Small intestine (tissue), 16 donors: ENCODE measurements at places on chromosomes 6 and 20.

GRCh38 chr6:170159022-170159965 lies 131.6 kb downstream of the DLL1 start:
- DNase-seq = no peak

DNA sequence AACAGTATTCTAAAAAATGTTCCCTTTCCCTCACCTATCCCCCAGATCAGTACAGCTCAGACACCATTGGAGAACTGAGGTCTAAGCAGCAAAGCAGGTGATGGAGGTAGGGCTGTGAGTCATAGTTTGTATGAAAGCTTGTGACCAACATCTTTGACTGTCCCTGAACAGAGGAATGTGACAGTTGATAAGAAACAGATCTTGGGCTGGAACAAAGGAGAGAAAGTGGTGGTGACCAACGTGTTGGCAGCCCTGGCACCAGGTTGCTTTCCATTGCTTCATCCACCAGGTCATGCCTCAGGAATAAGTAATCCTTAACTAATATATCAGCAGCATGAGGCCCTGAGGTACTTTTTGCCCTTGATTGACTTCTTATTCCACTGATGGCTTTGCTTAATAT lies 19.9 kb upstream of the CRIP3 start:
- DNase-seq = peak; percentile 51

- DNase-seq = peak; percentile 45
Measured at GRCh38 chr20:37202267-37202943, 23.1 kb upstream of the MROH8 start.

DNA sequence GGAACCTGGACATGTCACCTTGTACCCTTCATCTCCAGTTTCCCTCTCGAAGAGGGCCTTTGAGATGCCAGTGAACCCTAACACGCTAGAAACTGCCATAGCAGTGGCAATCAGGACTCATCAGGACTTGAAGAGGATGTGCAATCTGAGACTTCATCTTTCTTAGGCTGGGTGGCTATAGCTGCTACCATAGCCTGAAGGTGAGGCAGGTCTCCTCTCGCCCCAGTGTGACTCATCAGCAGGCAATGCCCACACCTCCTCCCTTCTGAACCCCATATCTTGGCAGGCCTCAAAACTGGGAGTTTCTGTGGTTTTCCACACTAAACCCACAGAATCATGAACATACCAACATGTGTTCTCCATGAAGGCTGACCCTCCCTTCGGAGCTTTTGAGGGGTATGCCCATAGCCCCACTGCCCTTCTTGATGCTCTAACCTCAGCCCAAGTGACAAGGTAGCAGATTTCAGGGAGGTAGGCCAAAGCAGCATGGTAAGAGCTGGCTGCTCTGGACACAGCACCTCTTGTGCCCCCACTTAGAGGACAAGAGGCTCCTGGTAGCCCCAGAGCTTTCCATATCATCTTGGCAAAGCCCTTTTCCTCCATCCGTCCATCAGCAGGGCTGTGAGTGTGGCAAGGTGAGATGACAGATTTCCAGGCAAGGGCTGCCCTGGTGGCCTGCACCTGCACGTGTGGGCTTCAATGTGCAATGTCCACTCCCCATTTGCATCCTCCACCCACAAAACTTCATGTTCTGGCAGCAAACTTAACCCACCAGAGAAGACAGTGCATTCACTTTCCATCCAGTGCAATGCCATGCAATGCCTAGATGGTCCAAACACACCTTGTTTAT lies 2.6 kb downstream of the BLCAP start:
- no peak for DNase-seq

DNA sequence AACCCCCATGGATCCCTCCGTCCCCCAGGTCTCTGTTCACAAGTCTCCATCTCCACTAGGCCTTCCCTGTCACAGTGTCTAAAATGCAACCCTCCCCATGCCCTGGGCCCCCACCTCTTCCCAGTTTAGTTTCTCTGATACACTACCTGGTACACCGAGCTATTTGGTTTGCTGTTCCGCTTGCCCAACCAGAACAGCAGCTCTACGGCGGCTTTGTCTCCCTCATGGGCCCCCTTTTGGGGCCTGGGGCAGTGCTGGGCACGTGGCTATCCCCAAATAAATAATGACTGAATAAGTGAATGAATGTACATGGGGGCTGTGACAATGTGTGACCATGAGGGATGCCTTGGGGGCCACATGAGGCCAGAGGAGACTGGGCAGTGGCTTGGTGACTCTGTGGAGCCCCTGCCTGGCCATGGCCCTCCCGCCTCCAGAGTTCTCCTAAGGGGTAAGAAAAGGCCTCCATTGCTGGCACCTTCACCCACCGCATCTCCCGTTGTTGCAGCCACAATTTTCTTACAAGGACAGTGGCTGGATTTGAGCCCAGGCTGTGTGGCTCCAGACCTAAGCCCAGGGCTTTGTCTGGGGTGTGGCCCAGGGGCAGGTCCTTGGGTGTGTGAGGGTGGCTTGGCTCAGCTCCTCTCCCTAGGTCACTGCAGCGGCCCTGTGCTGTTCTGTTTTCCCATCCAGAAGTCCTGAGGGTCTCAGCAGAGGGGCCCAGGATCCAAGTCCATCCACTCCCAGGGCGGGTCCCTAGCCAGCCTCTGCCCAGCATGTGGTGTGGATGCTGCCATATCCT lies 408.5 kb upstream of the SULF2 start:
- DNase-seq = no peak

GRCh38 chr6:54366667-54367327 lies 58.6 kb downstream of the TINAG start:
- DNase-seq = no peak

DNA sequence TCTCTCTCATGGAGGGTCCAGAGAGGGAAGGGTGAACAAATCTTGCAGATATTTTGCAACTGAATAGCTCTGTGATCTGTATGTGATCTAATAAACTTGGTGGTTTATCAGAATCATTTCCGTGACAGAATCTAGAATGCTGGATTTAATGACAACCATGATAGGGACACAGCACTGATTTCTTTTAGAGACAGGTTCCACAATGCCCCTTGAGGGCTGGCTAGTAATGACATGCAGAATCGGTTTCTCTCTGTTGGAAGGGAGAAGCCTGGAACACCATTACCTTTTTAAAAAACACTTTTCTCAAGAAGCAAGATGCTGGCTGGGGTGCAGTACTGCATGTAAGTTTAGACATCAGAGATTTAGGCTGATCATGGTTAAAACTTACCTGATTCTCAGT lies 313.4 kb downstream of the CDH26 start:
- no peak for DNase-seq

- no peak for DNase-seq
Measured at GRCh38 chr20:60704147-60704546, 547.9 kb upstream of the CDH4 start.

DNA sequence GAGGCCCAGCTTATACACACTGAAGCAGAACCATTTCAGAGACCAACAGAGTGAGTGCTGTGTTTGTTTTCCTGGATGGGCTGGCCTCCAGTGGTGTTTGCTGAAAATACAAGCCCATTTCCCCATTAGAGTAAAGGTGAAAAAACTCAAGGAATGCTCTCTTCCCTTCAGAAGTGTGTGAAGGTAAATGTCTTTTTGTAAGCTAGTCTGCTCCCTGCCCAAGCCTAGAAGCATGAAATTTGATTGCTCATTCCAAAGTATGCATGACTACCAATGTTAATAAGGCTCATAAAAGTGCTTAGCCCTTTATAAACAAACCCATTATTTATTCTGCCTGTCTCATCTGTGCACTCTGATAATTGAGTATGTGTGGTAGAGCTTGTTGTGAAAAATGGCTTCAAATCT lies 59.1 kb downstream of the ADGRF1 start:
- peak; percentile 45 for DNase-seq

DNA sequence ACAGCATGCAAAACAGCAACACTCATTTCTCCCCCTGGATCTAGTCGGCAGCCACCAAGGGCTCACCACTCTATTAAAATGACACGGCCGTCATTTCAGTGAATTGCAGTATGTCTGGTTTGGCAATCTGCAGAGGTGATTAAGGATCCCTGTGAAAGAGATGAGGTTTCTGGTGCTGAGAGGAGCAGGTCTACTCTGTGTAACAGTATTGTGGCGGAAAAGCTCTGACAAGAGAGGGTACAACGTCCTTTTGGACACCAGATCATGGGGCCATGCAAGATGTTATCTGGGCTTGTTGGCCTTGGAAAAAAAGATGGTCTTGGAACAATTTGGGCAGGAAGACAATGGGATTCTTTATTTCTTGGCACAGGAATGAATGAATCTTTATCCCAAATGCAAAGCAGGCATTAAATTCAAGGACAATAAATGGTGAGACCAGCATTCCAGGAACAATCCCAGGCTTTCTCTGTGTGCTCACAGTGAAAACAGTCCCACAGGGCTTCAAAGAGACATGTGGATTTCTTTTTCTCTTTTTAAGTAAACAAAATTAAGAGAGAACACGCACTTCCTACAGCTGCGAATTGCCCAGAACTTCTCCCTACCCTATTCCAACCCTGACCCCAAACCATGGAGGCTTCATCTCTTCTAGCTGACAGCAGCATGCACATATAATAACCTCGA lies 33.7 kb upstream of the ADGRF1 start:
- DNase-seq = no peak

DNA sequence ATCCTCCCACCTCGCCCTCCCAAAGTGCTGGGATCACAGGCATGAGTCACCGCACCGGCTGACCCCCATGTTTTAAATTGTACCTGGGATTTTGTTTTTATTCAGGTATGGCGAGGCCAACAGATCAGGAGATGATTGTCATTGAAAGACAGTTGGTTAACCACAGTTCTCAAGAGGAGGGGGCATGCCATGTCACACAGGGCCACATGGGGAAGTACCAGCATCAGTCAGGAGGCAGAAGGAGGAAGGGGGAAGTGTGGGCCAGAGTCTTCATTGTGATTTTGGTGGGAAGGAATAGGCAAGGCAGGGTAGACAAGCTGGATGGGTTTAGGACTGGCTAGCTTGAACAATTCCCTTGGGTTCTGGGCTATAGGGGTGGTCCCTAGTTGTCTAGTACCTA lies 9.9 kb upstream of the MMP9 start:
- DNase-seq = no peak

- DNase-seq = no peak
Measured at GRCh38 chr6:134657751-134658527, 292.0 kb downstream of the ALDH8A1 start.

DNA sequence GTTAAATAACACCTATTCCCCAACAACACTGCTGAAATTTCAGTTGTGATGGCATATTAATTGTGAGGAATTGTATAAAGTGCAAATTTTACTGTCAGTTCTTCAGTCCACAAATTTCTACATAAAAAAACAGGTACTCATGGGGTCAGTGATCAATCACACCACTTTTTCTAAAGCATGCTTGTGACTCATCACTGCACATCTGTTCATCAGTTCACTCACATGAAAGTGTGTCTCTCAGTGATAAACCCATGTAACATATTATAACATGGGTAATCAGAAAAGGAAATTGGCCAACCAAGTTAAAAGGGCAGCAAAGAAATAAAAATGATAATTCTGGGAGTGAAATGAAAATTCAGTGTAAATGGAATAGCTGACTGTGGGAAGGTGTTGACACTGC lies 234.7 kb upstream of the FKBP1C start:
- no peak for DNase-seq

- DNase-seq = peak; percentile 79
Measured at GRCh38 chr6:131199568-131200272, 64.5 kb downstream of the AKAP7 start.

- DNase-seq = no peak
Measured at GRCh38 chr6:18047406-18047805, 60.0 kb upstream of the KIF13A start.

DNA sequence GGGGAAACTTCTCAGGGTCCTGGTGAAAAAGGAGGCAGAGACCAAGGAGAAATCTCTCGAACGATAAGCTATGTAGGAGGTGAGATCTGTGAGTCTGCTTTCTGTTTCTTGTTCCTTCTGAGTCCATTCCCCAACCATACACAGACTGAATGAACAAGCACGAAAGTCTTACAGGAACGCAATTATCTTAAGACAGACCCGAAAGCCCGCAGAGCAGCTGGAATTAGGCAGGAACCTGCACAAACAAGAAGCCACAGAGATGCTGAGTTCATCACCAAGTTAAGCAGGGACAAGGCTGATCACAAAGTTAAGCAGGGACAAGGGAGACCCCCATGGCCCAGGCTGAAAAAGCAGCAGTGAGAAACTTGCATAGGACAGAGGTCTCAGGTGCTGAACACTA lies 21.4 kb upstream of the NELFCD start:
- no peak for DNase-seq

GRCh38 chr6:28606424-28607391 lies 81.0 kb downstream of the GPX5 start:
- DNase-seq = no peak

DNA sequence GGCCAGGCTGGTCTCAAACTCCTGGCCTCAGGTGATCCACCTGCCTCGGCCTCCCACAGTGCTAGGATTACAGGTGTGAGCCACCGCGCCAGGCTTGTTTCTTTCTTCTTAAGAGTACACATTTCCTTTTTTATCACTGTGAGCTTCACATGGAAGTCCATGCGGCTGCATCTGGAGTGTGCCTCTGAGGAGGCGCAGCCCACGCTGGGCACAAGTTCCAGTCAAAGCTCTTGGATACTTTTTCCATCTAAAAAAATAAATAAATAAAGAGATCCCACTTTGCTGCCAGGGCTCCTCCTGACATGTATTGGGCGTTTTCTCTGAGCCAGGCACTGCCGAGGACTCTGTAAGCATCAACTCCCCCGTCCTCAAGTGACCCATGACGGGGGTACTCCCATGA lies 123.0 kb downstream of the PREX1 start:
- DNase-seq = no peak

DNA sequence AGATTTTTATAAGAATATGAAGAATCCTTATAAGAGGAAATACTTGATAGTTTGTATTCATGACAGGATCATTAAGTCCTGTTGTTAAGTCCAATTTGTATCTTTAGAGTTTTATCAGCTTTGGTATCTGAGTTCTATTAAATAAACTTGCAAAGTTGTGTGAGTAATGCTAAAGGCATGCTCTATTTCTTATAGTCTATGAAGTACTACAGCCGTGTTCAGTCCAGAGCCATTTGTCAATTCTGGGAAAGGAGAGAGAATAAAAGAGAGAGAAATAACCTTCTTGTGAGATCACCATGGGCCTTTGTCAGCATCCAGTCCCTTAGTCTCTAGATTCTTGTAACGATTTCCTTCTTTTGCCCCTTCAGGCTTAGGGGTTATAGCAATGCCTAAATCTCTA lies 181.2 kb upstream of the POU3F2 start:
- DNase-seq = no peak

DNA sequence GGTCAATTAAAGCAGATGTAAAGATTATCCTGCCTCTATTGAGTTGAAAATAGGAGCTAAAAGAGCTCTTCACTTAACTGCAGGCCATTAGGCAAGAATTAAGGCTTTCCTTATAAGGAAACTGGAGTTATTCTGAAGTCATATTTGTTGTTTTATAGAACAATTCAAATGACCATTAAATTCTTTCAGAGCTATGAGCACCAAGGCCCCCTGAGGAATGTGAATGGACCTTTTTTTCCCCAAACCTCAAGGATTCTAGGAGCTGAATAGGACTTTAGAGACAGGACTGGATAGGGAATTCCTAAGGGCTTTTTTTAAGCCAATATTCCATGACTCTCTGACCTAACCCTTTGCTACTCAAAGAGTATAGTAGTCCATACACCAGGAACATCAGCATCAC lies 565.7 kb upstream of the BTBD3 start:
- no peak for DNase-seq

- no peak for DNase-seq
Measured at GRCh38 chr6:33168284-33168601, 24.0 kb downstream of the COL11A2 start.

GRCh38 chr6:13251242-13251641 lies 77.1 kb downstream of the TBC1D7 start:
- DNase-seq = no peak
